ENCODE measurements at places on chromosomes 1 and 21.

GRCh38 chr1:61851235-61851634, 109.0 kb downstream of the PATJ start:
- DNase-seq = no peak

GRCh38 chr1:33630686-33631085, 158.2 kb downstream of the ZSCAN20 start:
- DNase-seq = no peak

DNA sequence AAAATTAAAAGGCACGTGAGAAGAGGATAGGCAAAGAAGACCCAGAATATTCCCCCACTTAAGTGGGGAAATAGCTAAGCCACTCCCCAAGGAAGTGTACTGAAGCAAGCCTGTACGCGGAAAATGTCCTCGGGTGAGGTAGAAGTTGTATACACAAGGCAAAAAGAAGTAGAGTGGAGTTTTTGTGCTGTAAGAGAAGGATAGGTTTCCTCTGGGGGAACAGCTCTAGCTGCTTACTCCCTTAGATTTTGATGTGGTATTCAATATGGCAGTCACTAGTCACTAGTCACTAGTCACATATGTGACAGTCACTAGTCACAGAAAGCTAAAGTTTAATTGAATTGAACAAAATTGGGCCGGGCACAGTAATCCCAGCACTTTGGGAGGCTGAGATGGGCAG, 7.6 kb downstream of the TXNIP start:
- no peak for DNase-seq

- no peak for DNase-seq
Measured at GRCh38 chr1:151132335-151133017, 14.0 kb downstream of the SEMA6C start.

Measured in LoVo (cell line).